ENCODE measurements at places on chromosomes 1 and 21.
A peak's percentile ranks its signal among the peaks of the same experiment; 100 is the strongest.

GRCh38 chr1:52140633-52141512 lies 1.0 kb upstream of the ZFYVE9 start:
- DNase-seq = peak; percentile 30

- DNase-seq = no peak
These were observed 88.1 kb downstream of the DMRTB1 start for GRCh38 chr1:53547231-53547790.

GRCh38 chr1:206529425-206529824 lies 22.1 kb downstream of the RASSF5 start:
- DNase-seq = no peak

- no peak for DNase-seq
These were observed 818 bp upstream of the TFAP2E start for GRCh38 chr1:35572296-35572695.

- DNase-seq = peak; percentile 7
These were observed 223.0 kb upstream of the NR5A2 start for GRCh38 chr1:199804526-199804925.

Measured in inflammatory macrophage (primary cell).